GM18507 (cell line): ENCODE measurements at places on chromosomes 16 and 17.

DNA sequence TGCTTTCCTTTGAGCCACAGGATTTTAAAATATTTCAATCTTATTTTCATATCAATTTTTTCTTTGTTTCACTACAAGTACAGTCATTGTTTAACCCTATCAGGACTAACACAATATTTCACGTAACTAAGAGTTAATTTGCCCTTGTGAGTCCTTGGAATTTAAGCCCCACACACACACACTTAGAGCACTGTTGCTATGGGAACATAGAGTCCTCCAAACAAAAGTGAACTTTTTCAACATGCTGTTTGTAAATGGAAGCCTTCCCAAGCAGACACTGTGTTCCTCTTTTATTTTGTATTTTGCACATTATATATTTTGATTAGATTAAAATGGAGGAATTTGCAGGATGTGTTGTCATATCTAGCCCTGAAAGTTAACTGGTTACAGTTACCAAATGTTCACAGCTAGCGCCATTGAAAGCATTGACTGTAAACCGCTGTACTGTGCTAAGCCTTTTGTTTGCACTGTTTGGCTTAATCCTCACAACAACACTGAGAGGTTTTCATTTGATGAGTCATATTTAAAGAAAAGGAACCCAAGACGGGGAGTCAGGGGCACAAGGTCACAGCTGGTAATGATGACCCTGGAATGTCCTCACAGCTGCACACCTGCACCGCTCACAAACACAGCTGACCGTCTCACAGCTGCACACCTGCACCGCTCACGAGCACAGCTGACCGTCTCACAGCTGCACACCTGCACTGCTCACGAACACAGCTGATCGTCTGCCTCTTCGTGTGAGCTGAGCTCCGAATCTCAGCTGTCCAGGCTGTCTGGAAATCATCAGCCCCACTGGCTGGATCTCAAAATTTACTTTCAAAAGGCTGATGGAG lies 6.3 kb downstream of the HSBP1 start:
- no peak for DNase-seq

GRCh38 chr16:1378087-1378803 lies 26.5 kb downstream of the GNPTG start:
- DNase-seq: no peak

- DNase-seq: no peak
These were observed 3.9 kb downstream of the CTRB2 start for GRCh38 chr16:75203096-75203495.

GRCh38 chr17:61072648-61073047 lies 327.0 kb upstream of the TBX2 start:
- no peak for DNase-seq

DNA sequence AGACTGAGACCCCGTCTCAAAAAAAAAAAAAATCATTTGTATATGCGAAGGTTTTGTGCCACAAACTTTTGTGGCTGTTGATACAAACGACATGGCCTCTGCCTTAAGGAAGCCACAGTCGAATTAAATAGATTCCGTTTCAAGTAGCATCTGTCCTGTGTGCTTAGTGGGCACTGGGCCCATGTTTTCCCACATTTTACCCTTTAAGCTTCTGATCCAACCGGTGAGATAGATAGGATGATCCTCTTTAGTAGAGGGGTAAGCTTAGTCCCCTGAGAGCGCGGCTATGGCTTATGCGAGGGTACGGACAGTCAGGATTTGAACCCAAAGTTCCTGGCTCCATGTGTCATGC lies 776 bp upstream of the TMEM219 start:
- DNase-seq: no peak

- no peak for DNase-seq
These were observed 35.1 kb upstream of the GSE1 start for GRCh38 chr16:85577899-85578598.

DNA sequence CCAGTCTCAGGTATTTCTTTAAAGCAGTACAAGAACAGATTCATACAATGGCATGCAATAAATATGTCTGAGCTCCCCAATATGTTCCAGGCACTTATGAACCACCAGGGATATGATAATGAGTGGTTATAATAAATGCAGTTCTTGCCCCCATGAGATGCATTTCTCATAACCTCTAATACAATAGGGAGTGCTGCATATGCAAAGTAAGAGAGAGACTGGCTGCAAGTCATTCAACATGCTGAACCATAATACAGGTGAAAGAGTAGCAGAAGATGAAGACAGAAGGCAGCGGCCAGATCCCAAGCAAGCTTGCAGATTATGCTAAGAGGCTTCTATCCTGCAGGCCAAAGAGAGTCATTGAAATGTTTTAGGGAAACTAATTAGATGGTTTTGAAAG lies 96.7 kb downstream of the CHD9NB start:
- DNase-seq: no peak

- no peak for DNase-seq
These were observed 1.1 kb downstream of the ABAT start for GRCh38 chr16:8675183-8676159.

DNA sequence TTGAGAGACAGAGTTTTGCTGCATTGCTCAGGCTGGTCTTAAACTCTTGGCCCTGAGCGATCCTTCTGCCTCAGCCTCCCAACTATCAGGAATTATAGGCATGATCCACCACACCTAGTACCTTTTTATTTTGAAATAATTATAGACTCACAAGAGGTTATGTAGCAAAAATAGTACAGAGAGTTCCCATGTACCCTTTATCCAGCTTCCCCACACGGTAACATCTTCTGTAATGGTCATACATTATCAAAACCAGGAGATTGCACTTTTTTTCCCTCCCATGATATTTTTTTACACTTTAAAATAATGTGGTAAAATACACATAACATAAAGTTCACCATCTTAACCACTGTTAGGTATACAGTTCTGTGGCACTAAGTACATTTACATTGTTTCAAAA lies 28.8 kb upstream of the CACNG4 start:
- DNase-seq: no peak

GRCh38 chr17:34784526-34784925 lies 176.7 kb downstream of the CCT6B start:
- DNase-seq: no peak

DNA sequence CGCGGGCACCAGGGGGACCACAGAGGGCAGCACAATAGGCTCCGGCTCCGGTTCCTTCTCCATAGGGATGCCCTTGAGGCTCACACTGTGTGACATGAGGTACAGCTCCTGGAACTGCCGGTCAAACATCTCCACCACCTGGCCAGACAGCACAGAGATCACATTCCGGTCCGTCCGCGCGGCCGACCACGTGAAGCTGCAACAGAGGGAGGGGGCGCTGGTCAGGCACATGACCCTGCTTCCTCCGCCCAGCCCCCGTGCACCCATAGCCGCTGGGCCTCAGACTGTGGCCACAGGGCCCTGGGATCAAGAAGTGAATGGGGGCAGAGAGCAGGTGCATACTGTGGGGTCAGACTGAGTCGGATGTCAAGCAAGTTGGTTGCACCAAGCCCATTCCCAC lies 25.9 kb downstream of the FAM83G start:
- no peak for DNase-seq

DNA sequence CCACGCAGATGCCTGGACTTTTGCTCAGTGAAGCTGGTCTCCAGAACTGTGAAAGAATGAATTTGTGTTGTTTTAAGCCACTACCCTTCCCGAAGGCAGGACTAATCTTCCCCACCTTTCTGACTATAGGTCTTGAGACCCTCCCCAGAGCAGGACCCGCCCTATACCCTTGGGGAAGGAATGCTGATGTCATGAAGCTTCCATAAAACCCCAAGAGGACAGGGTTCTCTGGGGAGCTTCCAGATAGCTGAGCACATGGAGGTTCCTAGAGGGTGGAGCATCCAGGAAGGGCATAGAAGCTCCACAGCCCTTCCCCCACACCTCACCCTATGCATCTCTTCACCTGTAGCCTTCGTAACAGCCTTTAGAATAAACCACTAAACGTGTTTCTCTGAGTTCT lies 287.8 kb downstream of the SOX9 start:
- no peak for DNase-seq

GRCh38 chr17:73068322-73069153 lies 23.9 kb downstream of the SLC39A11 start:
- DNase-seq: no peak

DNA sequence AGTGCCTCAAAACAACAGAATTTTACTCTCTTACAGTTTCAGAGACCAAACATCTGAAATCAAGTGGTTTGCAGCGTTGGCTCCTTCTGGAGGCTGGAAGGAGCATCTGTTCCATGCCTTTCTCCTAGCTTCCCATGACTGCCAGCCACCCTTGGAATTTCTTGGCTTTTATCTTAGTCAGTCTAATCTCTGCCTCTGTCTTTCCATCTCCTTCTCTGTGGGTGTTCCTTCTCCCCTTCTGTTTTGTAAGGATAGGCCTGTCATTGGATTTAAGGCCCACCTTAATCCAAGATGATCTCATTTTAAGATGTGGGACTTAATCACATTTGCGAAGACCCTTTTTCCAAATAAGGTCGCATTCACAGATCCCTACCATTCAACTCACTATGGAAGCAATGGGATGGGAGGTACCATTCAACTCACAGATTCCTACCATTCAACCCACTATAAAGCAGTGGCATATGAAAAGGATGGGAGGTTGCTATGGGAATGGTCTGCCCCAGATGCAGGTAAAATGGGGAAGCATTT lies 321.8 kb downstream of the WWOX start:
- no peak for DNase-seq

GRCh38 chr16:82452004-82452756 lies 174.6 kb upstream of the CDH13 start:
- DNase-seq: no peak

DNA sequence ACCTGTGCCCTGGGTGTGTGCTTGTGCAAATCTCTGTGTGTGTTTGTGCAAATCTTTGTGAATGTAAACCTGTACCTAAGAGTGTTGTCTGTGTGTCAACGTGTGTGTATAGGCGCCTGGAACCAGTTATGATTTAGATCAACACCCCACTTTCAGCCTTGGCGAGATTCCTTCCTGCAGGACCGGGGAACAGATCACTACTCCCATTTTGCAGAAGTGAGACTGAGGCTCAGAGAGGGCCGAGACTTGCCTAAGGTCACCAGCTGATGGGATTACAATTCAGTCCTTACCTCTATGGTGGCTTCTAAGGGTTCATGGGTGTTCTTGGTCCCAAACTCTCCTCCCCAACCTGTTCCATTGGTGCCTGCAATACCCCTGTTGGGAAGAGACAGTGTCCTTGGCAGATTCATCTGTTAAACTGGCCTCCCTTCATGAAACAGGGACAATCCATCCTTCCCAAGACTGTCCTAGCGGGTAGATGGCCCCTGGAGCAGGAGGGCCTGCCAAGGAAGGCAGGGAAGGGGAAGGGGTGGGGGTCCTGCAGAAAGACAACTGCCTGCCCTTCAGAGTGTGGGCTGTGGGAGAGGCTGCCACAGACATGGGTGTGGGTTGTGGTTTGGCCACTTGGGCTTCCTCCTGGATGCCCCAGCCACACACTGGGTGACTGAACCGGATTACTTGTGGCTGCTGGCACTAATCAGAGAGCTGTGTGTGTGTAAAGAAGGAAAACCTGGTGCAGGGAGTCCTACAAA lies 6.9 kb upstream of the MAPK7 start:
- DNase-seq: no peak

DNA sequence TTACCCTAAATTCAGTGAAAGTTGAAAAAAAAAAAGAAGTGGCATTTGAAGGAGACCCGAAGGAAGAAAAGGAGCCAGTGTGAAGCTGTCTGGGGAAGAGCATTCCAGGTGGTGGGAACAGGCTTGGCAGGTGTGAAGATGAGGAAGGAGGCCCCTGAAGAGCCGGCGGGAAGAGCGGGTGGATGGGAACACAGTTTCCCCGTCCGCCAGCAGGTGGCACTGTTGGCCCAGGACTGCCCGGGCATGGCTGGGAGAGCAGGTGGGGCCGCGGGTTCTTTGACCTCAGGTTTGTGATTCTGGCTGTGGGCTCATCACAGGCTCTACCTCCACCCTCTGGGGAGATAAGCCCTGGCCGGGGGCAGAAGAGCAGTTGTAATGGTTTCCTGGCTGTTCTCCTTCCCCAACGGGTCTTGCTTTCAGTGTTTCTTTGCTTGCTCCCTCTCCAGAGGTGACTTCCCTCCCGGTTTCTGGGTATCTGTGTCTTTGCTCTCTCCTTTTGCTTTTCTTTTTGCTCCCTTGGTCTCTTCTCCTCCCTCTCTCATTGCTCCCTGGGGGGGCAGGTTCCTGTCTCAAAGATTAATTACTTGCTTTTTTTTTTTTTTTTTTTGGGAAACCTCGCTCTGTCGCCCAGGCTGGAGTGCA lies 32.3 kb downstream of the RAP1GAP2 start:
- DNase-seq: peak; percentile 73

GRCh38 chr17:47915776-47916398 lies 19.9 kb downstream of the SP2 start:
- DNase-seq: no peak

GRCh38 chr17:12959441-12959840 lies 58.4 kb downstream of the ELAC2 start:
- no peak for DNase-seq

DNA sequence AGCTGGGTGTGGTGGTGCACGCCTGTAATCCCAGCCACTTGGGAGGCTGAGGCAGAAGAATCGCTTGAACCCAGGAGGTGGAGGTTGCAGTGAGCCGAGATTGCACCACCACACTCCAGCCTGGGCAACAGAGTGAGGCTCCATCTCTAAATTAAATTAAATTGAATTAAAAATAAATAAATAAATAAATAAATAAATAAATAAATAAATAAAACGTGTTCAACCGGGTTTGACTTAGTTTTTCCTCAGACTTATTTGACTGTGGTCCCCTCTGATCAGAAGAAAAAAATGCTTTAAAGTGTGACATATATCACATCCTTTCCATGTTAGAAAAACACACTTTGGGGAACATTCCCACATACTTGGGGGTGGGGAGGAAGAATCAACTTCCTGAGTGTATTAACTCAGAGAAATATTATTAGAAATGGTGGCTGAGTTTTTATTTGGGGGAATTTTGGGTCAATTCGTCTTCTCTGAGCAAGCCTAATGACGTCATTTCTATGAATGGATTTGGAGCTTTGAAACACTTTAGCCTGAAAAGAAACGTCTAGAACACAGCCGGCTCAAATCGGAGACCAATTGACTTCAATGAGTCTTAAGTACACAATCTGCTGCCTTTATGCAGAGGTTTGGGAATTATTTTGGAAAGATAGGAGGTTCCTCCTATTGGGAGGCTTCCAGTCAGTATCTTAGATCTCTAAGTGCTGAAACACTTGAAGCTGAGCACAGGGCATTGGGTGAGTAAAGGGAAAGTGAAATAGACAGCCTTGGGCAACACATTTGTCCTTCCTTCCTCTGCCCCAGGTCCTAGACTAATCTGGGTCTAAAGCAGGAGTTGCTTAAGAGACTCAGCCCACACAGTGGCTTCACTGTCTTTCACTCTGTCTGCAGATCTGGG lies 132.6 kb downstream of the PITPNC1 start:
- DNase-seq: no peak

DNA sequence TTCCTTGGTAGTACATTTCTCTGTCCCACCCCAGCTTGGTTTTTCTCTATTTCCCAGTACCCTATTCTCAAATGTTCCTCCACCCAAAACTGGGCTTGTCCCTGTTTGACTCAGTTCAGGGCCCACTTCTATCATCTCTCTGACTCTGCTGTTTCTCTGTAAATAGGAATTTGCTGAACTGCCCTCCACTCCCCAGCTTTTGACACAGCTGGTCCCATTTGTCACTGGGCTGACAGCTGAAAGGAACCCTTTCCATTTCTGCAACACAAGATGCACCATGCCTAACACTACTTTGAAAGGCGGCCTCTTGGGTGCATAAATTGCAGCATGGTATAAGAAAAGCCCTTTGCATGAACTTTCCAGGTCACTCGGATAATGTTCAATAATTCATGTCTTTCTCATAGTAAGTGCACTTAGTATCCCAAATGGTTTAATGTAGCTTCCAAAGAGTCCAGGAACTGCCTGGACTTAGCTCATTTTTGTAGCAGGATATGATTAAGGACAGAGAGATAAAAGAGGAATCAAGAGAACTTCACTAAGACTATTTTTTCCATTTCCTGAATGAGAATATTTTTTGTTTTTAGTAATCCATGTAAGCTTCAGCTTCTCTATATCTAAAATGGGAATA lies 256.7 kb downstream of the CDH11 start:
- DNase-seq: no peak
